Fibroblast of villous mesenchyme (primary cell): ENCODE measurements at places on chromosomes 12 and 14.

DNA sequence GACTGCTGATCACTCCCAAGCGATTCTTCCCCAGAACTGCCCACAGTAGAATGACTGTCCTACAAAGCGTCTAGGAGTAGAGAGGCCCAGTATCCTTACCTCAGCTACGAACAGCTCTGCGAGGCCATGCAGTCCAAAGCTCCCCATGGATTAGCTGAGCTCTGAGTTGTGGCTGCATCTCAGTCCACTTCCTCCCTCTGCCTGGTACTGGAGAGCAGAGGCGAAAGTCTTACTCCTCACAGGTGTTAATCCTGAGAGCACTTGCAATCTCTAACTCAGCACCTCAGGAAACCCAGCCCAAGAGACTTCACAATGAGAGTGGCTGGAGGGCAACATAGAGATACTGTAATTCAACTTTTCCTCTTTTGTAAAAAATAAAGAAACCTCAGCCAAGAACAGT lies 493.1 kb downstream of the BCAT1 start:
- no peak for DNase-seq

GRCh38 chr12:116222358-116222757 lies 55.1 kb downstream of the MED13L start:
- DNase-seq = peak; percentile 87

DNA sequence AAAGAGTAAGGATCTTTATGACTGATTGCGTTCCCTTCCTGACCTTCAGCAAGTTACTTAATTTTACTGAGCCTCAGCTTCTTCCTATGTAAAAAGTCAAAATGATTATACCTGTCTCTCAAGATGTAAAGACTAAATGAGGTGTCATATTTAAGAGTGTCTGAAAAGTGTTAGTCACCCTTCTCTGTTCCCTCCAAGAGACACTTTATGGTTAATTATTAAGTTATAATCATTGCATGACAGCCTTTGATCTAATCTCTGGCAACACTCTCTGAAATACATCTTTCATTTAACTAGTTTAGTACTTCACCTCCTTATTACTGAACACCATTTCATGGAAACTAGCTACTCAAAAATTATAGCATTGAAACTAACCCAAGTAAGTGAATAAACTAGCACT lies 54.8 kb downstream of the BMAL2 start:
- DNase-seq = no peak

GRCh38 chr12:15886372-15887042 lies 4.3 kb downstream of the STRAP start:
- no peak for DNase-seq

GRCh38 chr14:81449114-81449513 lies 49.0 kb upstream of the STON2 start:
- no peak for DNase-seq

GRCh38 chr12:25404955-25405354 lies 148.1 kb downstream of the LMNTD1 start:
- DNase-seq = no peak

GRCh38 chr14:101033006-101033405 lies 129.5 kb upstream of the RTL1 start:
- DNase-seq = no peak

- no peak for DNase-seq
These were observed 311.9 kb downstream of the CACNA1C start for GRCh38 chr12:2364631-2365051.

DNA sequence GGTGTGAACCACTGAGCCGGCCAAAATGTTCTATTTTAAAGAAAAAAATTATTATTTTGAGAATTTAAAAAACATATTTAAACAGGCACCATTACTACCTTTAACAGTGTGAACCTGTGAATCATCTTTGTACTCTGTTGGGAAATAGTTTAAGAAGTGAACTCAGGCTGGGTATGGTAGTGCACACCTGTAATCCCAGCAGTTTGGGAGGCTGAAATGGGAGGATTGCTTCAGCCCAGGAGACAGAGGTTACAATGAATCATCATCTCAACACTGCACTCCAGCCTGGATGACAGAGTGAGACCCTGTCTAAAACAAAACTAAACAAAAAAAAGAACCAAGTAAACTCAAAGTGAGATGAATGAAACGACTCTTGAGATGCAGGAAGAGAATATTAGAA lies 3.1 kb upstream of the WDR89 start:
- DNase-seq = no peak

DNA sequence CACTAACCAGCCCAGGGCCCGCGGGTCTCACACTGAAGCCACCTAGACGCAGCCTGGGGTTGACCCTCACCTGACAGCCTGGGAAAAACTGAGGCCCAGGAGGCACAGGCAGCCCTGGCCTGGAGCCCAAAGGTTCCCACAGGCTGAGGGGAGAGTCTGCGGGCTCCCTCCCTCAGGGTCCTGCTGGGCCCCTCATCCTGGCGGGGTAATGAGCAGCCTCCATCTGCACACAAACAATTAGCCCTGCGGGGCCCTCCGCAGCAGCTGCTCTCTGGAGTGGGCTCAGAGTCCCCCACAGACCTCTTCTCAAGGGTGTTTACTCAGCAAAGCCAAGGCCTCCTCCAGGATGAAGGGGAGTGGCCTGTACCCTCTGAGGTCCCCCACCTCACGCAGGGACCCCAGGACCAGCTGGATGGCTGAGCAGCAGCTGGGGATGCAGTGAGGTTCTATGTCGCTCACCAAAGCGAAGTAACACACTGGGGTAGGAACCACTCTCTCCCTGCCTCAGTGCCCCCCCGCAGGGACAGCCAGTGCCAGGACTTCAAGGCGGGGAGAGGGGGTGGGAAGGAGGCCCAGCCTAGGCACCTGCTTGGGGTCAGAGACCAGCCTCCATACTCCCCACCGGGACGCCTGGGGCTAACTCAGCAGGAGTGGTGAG lies 7.3 kb downstream of the AKT1 start:
- no peak for DNase-seq

GRCh38 chr12:12676605-12677004 lies 19.4 kb downstream of the GPR19 start:
- DNase-seq = no peak

- peak; percentile 57 for DNase-seq
These were observed 17.7 kb upstream of the C1S start for GRCh38 chr12:7042842-7043241.

GRCh38 chr12:121558956-121559355 lies 21.9 kb downstream of the KDM2B start:
- DNase-seq = no peak

GRCh38 chr14:21985081-21985480 lies 311.5 kb upstream of the OR4E1 start:
- DNase-seq = no peak

GRCh38 chr12:50725011-50725942 lies 38.6 kb upstream of the ATF1 start:
- peak; percentile 33 for DNase-seq

DNA sequence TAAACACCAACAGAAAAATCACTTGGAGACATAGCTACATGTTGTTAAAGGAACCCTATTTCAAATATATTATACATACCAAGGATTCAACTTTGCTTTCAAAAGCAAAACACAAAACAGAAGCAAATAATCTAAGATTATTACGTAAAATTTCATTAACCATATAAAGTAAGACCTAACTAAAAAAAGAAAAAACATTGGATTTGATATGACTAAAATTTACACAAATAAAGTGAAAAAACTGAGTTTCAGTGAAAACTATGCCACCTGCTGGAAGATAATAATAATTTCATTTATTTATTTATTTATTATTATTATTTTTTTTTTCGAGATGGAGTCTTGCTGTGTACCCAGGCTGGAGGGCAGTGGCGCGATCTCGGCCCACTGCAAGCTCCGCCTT lies 45.2 kb downstream of the WDHD1 start:
- DNase-seq = peak; percentile 21

GRCh38 chr12:59113831-59114615 lies 193.7 kb upstream of the LRIG3 start:
- peak; percentile 86 for DNase-seq

DNA sequence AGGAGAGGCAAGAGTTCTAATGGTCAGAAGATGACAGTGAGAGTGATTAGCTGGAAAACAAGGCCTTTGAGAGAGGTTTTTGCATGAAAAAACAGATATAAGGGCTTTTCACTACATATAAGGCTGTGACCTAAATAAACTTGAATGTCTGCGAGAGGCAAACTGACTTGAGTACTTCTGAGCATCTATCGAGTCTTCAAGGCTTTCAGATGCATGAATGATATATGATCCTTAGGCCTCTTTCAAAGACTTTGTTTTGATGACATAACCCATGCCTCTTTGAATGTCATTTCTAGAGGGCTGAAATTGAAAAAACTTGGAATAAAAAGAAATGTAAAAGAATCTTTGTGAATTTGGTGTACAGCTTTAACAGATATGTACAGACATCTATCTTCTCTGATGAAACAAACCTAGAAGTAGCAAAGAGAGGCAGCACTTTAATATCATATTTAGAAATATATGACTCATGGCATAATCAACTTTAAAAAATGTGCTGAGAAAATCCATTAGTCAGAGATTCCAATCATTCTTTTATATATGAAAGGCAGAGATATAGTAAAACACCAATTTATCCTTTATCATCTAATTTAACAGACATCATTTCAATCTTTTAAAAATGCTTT lies 72.6 kb downstream of the PPM1H start:
- DNase-seq = peak; percentile 14

DNA sequence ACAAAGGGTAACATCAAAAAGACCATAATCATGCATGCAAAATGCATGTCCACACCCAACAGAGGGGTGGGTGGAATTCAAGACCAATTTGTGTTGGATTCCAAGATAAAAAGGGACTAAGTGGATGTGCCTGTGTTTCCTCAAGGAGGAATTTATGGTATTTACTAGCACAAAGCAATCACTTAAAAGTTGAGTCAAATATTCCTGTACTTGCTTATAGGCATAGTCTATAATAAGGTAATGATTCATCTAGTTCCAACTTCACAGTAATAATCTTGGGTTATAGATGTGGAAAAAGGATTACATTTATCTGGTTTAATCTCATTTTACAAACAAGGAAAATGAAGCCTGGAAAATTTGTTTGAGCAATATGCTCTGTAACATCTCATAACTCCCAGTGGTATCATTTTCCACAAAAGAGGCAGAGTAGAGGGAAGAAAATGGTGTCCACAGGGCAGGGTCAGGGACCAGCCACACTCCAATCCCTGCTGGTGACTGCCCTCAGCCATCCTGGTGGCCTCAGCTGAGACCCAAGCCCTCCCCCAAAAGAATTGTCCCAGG lies 80.8 kb upstream of the REP15 start:
- DNase-seq = peak; percentile 90

DNA sequence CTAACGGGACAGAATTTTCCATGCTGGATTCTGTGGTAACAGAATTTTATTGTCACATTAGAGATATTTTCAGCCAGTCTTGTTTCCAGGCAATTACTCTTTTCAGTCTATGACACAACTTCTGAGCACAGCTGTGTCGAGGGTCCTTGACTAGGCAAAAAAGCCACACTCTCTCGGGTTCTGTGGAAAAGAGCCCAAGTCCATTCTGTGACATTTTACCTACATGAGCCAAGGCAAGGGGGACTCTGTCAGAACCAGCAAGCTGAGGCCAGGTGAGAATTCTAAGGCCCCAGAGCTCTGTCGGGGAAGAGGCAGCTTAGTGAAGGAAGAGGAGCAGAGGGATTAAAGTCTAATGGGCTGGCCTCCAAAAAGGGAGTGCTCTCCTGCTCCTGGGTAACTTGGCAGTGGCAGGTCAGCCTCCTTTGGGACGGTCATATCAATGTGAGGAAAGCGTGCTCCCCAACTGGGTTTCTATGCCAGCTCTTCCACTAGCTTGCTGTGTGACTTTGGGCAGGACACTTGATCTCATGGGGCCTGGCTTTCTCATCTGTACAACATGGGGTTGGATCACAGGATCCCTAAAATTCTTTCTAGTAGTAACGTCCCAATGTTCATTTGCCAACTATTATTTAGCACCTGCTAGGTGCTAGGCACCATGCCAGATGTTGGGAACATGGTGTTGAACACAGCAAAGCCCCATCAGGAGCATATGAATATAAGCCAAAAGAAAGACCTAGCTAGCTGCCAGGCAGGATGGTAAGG lies 16.0 kb upstream of the RIC8B start:
- no peak for DNase-seq

GRCh38 chr12:1839464-1839863 lies 19.1 kb downstream of the LRTM2 start:
- DNase-seq = no peak
